Frontal cortex (tissue), 4 donors: ENCODE measurements at places on chromosomes 16 and 17.

- DNase-seq: no peak
These were observed 8.0 kb downstream of the TXNDC11 start for GRCh38 chr16:11734653-11735043.

DNA sequence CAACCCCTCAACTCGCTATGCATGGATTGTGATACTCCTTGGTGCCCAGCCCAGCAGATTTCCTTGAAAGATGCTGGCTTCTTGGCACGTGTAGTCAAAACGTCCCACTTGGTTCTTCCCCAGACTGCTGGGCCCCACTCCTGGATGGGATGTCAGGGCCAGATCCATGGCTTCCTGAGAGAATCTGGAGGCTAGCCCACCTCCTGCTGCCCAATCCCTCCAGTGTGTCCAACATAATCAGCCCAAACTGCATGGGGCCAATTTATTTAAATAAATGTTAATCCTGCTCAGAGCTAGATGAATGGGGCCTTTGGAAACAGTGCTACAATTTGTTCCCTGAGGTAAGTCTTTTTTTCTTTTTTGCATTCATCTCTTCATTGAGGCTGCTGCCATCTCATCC is 49.4 kb downstream of the WSB1 start:
- DNase-seq: no peak

DNA sequence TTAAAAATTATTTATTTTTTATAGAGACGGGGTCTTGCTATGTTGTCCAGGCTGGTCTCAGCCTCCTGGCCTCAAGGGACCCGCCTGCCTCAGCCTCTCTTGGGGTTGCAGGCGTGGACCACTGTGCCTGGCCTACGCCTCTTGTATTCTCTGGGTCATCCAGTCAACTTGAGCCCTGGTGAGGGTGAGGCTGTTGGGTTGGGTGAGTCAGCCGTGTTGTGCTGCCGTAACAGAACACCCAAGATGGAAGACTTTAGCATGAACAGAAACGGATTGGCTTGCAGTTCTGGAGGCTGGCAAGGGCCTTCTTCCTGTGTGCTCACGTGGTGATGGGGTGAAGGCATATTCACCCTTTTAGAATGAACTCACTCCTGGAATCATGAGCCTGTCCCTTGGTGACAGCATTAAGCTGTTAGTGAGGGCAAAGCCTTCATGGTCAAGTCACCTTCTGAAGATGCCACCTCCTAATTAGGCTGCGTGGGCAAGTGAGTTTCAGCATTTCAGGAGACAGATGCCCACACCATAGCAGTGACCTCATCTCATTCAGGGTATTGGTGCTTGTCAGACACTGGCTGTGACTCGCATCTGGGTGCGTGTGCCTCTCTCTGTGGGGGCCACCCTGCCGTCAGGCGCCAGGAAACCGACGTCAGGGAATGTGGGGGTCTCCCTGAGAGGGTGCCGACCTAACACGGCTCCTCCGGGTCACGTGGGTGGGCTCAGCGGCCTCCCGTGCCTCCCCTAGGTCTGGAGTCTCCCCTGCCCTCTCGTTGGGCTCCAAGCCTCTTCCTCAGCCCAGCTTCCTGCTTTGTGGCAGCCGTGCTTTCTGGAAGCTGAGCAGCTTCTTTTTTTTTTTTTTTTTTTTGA is 49.8 kb downstream of the WDR45B start:
- no peak for DNase-seq

DNA sequence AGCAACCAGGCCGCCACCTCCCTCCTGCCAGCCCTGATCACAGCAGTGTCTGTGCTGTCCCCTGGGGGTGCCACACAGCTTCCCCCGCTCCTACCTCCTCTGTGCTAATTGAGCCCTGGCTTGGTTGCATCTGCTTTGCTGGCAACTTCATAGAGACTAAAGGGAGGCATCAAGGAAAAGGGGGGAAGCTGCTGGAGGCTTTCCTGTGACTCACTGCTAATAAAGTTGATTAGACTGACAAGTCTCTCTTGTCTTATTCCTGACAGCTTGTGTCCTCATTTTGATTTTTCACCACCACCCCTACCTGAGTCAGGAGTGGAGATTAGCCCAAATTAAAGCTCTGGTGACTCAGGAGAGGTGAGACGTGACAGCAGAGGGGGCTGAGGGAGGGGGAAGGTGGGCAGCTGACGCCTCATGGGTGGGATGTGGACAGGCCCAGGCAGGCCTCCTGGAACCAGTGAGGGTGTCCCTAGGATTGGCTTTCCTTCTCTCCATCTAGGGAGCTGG is 310.0 kb downstream of the CBLN1 start:
- DNase-seq: no peak
